ENCODE measurements at places on chromosomes 3 and 15.

DNA sequence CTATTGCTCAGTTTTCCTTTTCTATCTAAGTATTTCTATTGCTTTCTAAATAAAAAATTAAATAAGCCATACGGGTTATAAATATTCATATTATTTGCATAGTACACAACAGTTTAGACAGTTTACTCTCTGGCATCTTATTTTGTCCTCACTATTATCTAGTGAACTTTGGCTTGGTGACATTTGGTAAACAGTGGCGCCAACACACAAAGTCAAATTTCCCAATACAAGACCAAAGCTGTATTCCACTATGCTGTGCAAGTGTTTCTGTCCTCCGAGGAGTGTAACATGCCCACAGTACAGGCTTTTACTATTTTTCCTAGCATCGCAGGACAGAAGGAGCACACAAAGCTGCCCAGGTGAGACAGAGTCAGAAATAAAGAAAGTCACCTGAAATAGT, 61.7 kb upstream of the TP63 start:
- DNase-seq, result no peak

DNA sequence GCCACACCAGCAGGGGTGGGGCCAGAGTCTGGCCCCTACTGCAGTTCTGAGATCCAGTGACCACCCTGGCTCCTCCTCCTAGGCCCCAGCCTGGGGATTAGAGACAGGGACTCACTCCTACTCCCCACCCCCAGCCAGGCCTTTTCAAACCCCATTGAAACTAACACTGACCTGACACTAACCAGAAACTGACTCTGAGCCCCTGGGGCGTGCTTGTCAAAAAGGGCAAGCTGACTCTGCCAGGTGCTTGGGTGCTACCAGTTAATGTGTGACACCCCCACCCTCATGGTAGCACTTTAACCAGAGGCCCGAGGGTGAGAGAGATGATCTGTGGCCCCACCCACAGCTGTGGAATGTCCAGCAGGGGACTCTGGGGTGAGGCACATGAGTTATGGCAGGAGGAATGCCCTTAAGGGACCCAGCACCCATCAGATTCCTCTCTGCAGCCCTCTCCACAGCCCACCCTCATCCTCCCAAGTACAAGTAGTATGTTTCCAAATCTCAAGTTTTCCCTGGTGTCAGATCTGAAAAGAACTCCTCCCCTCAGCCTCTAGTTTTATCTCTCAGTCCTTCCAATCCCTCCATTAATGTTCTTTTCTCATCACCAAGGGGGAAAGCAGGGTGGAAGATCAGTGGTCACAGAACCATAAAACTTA, 1.4 kb downstream of the PTH1R start:
- no peak for DNase-seq

DNA sequence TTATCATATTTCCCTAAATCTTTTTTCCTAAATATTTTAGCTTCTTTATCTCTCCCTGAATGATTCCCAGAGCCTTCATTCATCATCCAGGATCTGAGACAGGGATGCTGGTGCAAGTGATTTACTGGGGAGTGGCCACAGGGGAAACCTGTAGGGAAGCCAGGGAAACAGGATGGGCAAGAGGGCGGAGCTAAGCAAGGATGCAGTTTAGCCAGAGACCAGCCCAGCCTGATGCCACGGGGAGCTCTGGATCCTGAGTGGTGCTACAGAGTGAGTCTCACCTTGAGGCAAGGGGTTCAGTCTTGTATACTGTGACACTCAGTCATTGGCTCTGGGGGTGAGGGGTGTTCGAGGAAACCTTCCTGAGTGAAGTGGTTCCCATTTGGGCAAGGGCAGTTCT, 39.7 kb upstream of the LRRFIP2 start:
- DNase-seq, result no peak

- no peak for DNase-seq
Measured at GRCh38 chr15:71325481-71325880, 210.2 kb downstream of the THSD4 start.
